ENCODE measurements at places on chromosomes 1 and 21.

DNA sequence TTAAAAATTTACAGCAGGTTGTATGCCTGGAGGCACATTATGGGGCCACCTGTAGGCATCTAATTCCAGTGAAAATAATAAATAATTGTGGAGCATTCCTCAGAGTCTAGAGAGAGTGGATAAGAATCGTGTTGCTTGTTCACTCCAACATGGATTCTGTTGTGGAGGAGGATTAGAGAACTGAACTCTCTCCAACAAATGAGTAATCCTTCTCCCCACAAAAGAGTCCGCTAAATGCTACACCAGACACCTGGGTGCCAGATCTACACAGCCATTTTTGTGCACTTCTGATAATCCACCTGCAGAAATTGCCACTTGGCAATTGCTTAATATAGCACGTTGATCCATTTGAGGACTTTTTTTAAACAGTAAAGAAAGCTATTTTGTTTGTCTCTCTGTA is 113.7 kb upstream of the DPYD start:
- DNase-seq, result no peak

DNA sequence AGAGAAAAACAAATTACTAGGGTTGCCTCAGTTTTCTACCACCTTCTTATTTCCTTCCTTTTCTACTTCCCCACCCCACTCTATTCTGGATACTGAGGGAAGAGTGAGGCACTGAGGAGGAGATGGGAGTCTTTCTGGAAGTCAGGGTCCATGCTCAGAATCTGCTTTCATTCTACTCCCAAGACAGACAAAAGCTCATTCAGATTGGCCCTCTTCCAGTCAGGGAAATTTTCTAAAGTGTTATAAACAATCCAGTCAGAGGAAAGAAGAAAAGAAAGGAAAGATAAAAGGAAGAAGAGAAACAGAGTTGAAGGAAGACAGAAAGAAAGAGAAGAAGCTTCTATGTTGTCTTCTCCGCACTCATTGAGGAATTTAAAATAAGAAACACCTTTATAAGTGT is 228.6 kb downstream of the COP1 start:
- no peak for DNase-seq

- DNase-seq, result no peak
Observed at GRCh38 chr1:220389634-220390033, 117.4 kb upstream of the RAB3GAP2 start.

- no peak for DNase-seq
Observed at GRCh38 chr1:109517337-109517736, 7.8 kb upstream of the AMIGO1 start.

GRCh38 chr1:28359592-28360239 is 9.8 kb upstream of the PHACTR4 start:
- peak; percentile 70 for DNase-seq

DNA sequence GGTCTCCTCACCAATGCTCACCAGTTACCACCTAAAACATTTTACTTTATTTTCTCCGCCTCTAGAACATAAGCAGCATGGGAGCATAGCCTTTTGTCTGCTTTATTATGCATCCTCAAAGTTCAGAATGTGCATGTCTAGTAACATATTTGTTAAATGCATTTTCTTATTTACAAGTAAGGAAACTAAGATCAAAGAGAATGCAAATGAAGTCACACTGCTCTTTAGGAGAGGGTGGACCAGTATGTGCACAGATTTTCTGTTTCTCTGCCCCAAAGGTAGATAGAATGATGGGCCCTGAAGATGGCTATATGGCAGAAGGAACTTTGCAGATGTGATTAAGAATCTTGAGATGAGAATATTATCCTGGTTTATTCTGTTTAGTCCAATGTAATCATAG is 9.7 kb upstream of the WARS2 start:
- no peak for DNase-seq

DNA sequence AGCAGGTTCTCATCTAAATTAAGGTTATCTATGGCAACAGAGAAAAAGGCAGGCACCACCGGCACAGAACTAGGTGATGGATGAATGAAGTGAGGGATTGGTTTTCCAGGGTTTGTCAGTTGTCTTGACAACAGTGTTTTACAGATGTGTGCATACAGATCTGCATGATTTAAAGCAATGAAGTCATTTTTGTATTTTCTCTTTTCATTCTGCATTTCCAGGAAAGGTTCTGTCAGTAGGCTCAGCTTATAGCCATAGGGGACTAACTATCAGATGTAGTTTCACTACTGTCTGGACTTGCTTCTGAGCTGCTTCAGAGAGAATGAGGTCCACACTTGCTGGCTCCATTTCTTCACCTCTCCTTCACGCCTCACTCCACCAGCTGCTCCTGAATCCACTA is 98.2 kb upstream of the LMO4 start:
- no peak for DNase-seq

- DNase-seq, result no peak
Observed at GRCh38 chr1:4762146-4762545, 107.7 kb downstream of the AJAP1 start.

GRCh38 chr1:75492011-75492410 is 118.9 kb downstream of the SLC44A5 start:
- no peak for DNase-seq
